Smooth muscle cell of the umbilical artery (primary cell): ENCODE measurements at places on chromosomes 1 and 21. TPM values are rescaled to one million over a fixed set of nuclear protein-coding genes. Genes with fewer than 3 reads are reported as not detected.

Gene UMODL1
- total RNA-seq = not detected in 2 replicates

Gene ANGPTL3
- total RNA-seq = under 0.01 TPM in 1 of 2 replicates, not detected in the other

Gene CD1D
- total RNA-seq = 0.51 and 3.0 TPM in 2 replicates

Gene FCN3
- not detected in 2 replicates for total RNA-seq
